Activated T-cell treated with anti-CD3 and anti-CD28 coated beads, Interleukin-2, amount 50 U/mL, for 24 hours (primary cell): ENCODE measurements at places on chromosomes 7 and 10.

DNA sequence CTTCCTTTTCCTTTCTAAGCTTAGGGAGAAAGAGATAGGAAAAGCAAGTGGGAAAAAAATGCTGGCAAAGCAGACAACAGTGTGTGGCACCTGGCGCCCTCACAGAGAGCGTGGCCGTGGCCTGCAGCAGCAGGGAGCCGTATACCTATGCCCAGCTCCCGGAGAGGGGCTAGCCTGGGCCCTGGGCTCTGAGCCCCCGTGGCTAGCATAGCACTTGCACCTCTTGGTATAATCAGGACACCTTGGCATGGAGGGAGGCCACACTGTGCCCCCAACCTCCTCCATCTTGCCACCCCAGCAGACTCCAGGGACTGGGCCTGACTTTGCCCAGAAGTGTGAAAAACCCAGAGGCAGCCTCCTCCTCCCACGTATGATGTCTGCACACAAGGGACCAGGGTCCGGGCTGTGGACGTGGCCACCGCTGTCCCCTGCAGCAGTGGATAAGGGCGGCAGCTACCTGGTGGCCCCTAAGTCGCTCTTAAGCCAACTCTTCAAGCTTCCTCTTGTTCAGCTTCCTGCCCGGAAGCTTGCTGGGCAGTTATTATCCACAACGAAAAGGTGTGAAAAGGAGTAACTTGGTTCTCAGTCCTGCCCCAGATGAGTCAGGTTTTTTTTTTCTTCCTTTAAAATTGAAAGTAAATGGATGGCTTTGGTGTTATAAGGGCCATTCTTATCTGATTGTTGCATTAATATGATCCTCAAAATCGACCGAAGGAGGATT is 249.1 kb upstream of the PITRM1 start:
- DNase-seq = no peak

- no peak for DNase-seq
Observed at GRCh38 chr7:87833130-87833529, 43.0 kb downstream of the SLC25A40 start.

GRCh38 chr7:92466682-92467081 is 11.1 kb downstream of the ERVW-1 start:
- DNase-seq = no peak

- DNase-seq = no peak
Observed at GRCh38 chr10:86798611-86799010, 42.2 kb downstream of the BMPR1A start.

GRCh38 chr7:100071018-100071723 is 10.4 kb downstream of the ZNF3 start:
- DNase-seq = no peak

GRCh38 chr7:111820121-111820520 is 257.8 kb upstream of the IMMP2L start:
- no peak for DNase-seq

DNA sequence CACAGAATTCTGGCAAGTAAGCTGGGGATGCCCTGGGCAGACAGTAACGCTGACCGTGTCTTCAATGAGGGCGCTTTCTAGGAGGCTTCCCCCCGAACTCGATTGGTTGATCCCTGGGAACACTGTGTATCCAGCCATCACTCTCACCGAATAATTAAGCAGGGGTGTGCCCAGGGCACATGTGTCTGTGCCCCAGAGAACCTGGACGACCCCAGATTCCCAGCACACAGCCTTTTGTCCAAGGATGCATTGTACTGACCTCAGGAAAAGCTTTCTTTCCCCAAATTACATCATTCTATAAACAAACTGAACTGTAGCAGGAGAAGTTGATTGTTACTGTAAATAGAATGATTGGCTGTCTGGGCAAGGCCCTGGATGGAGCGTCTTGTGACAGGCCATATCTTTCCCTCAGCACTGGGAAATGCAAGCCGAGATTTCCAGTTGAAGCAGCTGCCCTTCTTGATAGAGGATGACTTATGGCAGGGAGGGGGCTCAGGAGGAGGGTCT is 6.6 kb upstream of the DEPP1 start:
- no peak for DNase-seq

GRCh38 chr7:31955641-31956040 is 114.6 kb downstream of the PDE1C start:
- no peak for DNase-seq

DNA sequence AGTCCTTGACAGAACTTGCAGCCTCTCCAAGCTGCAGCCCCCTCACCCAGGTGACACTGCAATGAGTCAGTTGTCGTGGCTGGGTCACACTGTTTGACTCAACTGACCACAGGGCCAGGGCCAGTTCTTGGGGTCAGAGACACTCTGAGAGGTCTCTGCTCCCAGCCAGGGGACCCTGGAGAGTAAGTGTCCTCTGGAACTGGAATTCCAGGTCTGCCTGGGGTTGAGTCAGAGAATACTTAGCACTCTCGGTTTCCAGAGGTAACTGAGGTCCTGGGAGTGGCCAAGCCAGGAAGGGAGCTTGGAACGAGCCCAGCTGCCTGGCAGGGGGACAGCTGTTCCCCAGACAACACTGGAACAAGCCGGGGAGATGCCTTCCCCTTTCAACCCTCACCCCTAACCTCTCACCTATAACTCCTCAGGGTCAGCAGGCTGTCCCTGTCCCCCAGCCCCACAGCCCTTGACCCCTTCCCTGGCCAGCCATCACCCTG is 2.2 kb upstream of the MYL10 start:
- DNase-seq = no peak

DNA sequence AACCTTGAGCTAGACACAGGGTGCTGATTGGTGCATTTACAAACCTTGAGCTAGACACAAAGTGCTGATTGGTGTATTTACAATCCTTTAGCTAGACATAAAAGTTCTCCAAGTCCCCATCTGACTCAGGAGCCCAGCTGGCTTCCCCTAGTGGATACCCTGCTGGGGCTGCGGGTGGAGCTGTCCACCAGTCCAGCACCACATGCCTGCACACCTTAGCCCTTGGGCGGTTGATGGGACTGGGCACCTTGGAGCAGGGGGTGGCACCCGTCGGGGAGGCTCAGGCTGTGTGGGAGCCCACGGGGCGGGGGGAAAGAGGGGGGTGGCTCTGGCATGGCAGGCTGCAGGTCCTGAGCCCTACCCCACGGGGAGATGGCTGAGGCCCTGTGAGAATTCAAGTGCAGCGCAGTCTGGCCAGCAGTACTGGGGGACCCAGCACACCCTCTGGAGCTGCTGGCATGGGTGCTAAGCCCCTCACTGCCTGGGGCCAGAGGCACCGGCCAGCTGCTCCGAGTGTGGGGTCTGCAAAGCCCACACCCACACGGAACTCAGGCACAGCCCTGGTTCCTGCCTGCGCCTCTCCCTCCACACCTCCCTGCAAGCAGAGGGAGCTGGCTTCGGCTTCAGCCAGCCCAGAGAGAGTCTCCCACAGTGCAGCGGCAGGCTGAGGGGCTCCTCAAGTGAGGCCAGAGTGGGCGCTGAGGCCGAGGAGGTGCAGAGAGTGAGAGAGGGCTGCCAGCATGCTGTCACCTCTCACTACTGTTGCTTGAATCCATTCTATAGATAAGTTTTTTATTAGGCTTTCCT is 369.8 kb upstream of the SMIM30 start:
- no peak for DNase-seq

GRCh38 chr7:81367326-81367931 is 402.4 kb downstream of the HGF start:
- no peak for DNase-seq

- DNase-seq = no peak
Observed at GRCh38 chr7:137231167-137231566, 112.4 kb downstream of the PTN start.

DNA sequence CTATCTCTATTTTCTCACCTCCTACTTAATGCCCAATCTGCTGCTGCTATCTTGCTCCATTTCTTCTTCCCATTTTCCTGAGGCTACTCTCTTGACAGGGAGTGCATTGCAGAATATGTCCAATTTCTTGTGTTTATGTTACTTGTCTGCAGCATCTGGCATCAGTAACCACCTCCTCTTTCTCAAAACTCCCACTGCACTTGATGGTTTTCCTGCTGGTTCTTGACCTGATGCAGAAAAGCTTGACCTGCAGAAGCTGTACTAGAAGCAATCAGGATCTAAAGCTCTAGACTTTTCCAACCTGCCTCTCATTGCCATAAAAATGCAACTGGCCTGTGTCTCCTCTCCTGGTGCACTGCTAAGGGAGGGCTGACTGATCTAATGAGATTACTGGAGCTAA is 287.8 kb downstream of the ZEB1 start:
- no peak for DNase-seq

GRCh38 chr10:101536800-101537199 is 51.3 kb downstream of the POLL start:
- DNase-seq = no peak

DNA sequence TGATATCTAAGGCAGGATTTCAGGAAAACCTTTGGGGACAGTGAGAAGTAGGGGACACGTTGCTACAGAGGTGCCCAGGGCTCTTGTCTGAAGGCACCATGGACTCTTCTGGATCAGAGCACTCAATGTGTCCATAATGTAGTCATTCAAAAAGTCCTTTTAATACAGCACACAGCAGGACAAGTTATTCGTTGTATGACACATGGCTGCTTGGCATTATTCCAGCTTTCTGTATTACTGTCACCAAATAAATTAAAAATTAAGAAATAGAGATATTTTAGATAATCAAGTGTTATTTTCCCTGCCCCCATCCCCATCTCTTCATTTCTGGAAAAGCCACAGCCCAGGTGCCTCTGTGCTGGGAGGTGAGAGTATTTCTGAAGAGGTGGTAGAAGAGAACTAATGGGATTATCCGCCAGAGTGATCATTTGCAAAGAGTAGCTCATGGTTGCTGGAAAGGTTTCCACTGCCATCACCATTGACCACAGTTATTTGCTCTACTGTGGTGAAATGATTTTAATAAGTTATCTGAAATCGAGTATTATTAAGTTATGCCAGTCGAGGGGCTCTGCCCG is 83.0 kb downstream of the CXCL12 start:
- DNase-seq = no peak

DNA sequence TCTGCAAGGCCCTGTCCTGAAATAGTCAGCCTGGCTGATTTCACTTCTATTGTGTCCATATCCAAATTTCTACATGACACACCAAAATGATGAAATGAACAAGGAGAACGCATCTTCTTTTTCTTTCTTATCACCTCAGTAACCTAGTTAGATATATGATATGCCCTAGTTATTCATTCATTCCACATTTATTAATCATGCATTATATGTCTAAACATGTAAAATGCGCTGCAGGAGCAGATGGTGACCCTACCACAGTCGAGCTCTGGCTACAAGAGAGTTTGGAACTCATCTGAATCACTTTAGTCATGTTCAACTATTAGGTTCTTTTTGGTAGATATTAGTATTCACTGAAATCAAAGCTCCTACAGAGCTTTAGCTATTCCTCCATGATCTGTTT is 31.8 kb upstream of the VPS41 start:
- DNase-seq = no peak

- DNase-seq = no peak
Observed at GRCh38 chr7:2118630-2119190, 114.0 kb downstream of the MAD1L1 start.

DNA sequence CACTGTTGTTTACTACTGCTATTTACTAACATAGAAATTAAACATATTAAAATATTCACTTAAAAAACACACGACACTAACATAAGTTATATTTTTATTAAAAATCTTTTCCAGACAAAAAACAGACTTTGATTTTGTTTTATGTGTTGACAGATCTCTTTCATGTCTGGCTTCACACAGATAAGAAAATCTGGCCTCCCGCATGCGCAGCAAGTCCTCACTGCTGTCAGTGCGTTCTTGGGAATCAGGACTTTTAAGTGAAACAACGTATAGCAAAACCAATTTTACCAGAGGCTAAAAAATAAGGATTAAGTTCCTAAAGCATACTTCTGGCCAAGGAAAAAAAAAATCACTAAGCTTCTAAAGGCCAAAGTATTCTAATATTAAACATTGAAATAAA is 1.2 kb upstream of the IDI1 start:
- no peak for DNase-seq

DNA sequence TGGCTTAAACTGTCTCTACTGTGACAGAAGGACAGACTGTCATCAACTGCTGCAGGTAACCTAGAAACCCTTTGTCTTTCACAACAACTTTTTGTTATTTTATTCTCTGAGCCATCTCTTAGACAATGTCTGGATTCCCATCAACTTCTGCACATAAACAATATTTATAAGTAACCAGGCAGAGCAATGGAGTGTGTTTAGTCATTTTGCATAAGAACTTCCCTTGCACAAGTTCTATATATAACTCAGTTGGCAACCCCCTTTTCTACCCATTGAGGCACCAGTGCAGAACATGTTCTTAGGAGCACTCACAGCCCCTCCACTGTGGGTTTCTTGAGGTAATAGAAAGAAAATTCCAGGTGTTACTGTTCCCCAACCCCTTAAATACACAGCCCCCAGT is 65.0 kb upstream of the IL6 start:
- DNase-seq = no peak

DNA sequence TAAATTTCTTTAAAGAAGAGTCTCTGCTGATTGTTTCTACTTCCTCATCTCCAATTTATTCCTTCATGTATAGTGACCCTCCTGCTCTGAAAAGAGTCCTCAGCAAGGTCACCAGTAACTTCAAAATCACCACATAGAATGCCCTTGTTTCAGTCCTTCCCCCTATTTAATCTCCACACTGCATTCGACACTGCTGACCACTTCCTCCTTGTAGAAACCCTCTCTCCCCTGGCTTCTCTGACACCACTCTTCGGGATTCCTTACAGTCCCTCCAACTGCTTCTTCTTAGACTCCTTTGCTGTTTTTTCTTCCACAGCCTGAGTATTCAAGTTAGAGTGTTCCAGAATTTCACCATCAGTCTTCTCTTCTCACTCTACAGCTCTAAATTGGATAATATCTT is 89.5 kb downstream of the VPS41 start:
- DNase-seq = no peak

- no peak for DNase-seq
Observed at GRCh38 chr7:27686315-27686714, 23.6 kb upstream of the HIBADH start.

DNA sequence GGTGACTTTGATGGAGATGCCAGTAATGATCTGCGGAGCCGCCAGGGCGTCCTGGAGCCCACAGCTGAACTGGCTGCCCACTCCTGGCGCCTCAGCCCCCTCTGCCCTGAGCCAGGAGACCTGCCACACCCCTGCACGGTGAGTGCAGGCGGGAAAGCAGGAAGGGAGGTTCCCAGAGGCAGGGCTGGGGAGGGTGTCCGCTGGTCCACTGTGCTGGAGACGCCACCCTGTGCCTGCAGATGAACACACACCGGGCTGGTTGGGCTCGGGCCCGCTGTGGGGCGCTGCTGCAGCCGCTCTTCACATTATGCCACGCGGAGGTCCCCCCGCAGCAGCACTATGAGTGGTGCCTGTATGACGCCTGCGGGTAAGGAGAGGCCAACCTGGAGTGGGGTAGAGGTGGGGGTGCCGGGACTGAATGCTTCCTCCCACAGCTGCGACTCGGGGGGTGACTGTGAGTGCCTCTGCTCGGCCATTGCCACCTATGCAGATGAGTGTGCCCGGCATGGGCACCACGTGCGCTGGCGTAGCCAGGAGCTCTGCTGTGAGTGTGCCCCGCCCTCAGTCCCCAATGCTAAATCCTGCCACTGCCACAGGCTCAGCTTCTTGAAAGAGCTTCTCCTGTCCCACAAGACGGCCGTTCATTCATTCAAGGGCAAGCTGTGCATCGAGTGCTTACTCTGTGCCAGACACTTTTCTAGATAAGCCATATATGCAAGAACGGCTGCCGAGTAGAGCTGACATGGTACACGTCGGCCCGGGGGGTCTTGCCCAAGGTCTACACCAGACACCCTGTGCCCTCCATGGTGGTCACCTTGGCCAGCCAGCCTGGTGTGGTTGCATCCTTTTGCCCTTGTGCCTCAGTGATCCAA is 14.3 kb upstream of the ZNF467 start:
- peak; percentile 56 for DNase-seq

GRCh38 chr7:131298608-131298992 is 29.1 kb upstream of the MKLN1 start:
- no peak for DNase-seq

GRCh38 chr7:111005445-111005844 is 85.5 kb upstream of the LRRN3 start:
- DNase-seq = no peak
